ENCODE measurements at places on chromosomes 2 and 18.

- DNase-seq, result no peak
Measured at GRCh38 chr2:221994926-221995325, 303.9 kb downstream of the PAX3 start.

DNA sequence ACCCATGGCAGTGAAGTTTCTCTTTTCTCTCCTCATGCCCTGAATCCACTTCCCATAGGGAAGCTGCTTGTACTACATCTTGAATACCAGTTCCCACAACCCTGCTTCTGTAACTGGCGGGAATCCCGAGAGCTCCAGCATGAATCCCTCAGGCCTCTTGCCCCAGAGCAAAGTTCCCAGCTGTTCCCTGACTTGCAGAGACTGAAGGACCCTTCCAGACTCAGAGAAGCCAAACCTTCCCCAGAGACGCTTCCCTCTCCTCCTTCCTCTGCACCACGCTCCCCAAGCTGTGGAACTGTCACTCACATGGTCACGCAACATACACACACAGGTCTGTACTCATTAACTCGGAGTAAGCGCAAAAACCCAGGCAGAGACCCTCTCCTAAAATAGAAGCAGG is 26.4 kb downstream of the TRAPPC12 start:
- no peak for DNase-seq

DNA sequence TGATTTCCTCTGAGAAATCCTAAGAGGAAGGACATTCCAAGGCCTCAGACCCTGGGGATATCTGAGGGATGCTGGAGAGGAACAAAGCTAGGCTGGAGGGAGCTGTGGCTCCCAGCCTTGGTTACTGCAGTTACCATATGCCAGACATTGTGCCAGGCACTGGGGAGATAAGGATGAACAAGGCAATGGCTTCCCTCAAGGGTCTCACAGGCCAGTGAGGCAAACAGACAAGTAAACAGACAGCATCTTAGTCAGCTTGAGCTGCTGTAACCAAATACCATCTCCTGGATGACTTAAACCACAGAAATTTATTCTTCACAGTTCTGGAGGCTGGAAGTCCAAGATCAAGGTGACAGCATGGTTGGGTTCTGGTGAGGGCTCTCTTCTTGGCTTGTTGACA is 91.8 kb downstream of the SKA1 start:
- no peak for DNase-seq

DNA sequence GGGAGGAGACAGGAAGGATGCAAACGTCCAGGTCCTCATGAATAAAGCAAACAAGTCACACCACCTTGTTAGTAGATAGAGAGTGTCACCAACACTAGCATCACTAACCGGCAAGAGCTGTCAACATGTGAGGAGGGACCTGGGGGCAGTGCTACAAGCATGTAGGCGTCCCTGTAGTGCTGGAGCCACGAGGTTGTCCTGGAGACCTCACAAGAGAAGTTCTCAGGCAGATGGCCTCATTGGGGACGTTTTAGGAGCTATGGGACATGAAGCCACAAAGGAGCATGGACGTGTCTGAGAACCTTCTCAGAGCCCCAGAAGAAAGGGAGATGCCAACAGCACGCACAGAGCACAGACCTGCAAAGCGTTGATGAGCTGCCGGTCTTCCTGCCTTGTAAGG is 70.0 kb downstream of the COL6A3 start:
- DNase-seq, result no peak

- no peak for DNase-seq
Measured at GRCh38 chr2:979069-979928, 28.6 kb downstream of the SNTG2 start.

DNA sequence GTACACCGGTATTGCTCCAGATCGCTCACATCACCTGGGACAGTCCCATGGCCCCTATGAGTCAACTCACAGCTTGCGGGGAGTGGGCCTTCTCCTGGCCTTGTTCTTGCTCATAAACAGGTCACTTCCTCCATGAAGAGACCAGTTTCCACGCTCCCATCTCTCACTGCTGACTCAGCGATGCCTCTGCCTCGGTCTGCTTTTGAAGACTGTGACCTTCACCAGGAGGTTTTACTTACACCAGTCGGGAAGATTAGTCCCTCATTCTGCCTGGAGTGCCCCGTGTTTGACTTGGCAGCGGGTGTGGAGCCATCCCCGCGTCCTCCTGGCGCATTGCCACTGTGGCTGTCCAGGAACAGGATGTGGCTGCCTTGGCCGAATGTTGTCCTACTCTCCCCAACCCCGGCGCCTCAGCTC is 159.8 kb downstream of the RHBDD1 start:
- DNase-seq, result no peak

DNA sequence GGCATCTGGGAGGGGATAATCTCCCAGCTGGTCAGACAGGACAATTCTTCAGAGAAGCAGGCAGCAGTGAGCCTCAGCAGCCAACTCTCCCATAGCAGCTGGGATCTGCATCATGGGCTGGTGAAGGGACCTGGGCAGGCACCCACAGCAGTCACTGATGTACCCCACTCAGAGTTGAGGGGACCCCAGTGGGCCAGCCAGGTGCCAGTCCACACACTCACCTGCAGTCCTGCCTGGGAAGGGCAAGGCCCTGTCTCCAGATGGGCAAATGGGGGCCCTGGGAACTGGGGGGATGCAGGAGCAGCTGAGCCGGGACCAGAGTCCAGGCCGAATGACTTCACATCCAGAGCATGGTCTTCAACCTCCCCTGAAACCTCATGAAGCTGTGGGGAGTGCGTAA is 170.4 kb downstream of the ZFP36L2 start:
- DNase-seq, result no peak

DNA sequence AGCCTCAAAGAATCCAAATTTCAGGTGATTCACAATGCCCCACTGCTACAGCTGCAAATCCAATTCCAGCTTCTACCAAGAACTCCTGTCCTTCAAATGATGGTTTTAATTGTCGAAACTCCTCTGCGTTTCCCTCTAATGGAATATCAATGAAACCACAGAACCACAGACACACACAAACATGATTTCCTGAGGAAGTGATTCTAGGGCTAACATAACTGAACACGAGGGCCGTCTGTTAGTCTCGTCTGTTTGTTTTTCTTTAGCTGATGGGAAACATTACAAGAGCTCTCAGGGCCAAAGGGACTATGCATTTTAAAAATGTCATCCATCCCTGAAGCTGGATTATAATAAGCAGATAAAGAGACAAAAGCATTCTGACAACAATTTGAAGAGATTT is 59.4 kb downstream of the RNF152 start:
- DNase-seq, result no peak

DNA sequence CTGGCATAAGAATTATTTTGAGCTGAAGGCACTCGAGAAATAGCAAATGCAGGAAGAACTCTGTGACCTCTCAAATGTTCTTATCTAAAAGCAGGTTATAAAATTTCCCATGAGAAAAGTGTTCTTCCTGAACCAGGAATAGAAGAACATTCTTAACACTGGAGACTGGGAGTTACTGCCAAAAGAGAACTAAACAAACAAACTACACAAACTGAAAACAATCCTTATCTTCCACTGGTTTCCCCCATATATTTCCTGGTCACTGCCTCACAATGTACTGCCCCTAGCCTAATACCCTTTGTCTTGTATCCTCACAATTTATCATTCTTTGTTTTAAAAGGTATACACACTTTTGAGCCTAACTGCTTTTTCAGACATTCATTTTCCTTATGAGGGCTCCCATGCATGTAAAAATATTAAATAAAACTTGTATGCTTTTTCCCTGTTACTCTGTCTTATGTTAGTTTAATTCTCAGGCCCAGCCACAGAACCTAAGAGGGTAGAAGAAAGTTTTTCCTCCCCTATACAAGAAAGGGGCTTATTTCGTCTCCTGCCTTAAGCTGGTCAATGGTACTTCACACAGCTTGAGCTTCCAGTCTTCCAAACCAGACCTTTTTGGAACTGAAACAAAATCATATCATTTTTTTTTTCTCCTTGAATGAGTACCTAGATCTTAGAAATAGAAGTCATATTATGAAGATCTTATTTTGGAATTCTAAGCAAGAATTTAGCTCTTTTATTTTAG is 110.6 kb downstream of the MSTN start:
- DNase-seq, result no peak

DNA sequence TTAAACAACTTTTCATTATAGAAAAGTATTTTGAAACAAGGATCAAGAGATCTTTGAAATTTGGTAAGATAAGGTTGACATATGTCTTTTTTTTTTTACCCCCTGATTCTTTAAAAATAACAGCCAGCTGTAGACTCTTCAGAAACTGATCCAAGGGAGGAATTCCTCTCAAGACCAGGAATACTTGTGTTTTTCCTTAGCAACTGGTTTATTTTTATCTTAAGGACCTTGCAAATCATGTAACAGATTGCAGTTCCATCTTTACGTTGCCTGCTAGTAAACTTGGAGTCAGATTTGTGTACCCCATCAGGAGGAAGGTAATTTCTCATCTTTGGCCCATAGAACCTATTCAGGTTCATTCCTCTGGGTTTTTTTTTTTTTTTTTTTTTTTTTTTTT is 71.6 kb downstream of the BOLA3 start:
- DNase-seq, result no peak

GRCh38 chr2:121898483-121898882 is 143.0 kb downstream of the TSN start:
- no peak for DNase-seq
